ENCODE measurements at places on chromosomes 3 and 15. TPM values are rescaled to one million over a fixed set of nuclear protein-coding genes. Genes with fewer than 3 reads are reported as not detected.

The NANOGP8 gene
- total RNA-seq: not detected

The SATB1 gene
- total RNA-seq: 15.4 TPM

The SQOR gene
- 46.1 TPM for total RNA-seq

The P2RY12 gene
- not detected for total RNA-seq

The LHFPL4 gene
- 0.29 TPM for total RNA-seq

The SNTN gene
- total RNA-seq: not detected

The TGM5 gene
- total RNA-seq: not detected

The TMEM207 gene
- not detected for total RNA-seq

The CAMKV gene
- total RNA-seq: 0.34 TPM

The GTPBP8 gene
- 49.3 TPM for total RNA-seq

The STARD5 gene
- 1.7 TPM for total RNA-seq

The RPL32 gene
- total RNA-seq: 611 TPM

The DLL4 gene
- not detected for total RNA-seq

The GOLGA8T gene
- total RNA-seq: 1.5 TPM

The MB21D2 gene
- 43.2 TPM for total RNA-seq

DNA sequence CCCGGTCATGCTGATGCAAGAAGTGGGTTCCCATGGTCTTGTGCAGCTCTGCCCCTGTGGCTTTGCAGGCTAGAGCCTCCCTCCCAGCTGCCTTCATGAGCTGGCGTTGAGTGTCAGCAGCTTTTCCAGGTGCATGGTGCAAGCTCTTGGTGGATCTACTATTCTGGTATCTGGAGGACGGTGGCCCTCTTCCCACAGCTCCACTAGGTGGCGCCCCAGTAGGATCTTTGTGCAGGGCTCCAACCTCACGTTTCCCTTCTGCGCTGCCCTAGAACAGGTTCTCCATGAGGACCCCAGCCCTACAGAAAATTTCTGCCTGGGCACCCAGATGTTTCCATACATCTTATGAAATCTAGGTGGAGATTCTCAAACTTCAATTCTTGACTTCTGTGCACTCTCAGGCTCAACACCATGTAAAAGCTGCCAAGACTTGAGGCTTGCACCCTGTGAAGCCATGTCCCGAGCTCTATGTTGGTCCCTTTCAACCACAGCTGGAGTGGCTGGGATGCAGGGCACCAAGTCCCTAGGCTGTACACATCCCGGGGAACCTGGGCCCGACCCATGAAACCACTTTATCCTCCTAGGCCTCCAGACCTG, 238.4 kb upstream of the MDFIC2 start:
- peak; percentile 56 for DNase-seq

- peak; percentile 42 for DNase-seq
Observed at GRCh38 chr3:197458179-197458707, 97.5 kb downstream of the BDH1 start.

GRCh38 chr3:97952872-97953271, 19.4 kb downstream of the RIOX2 start:
- DNase-seq: no peak

DNA sequence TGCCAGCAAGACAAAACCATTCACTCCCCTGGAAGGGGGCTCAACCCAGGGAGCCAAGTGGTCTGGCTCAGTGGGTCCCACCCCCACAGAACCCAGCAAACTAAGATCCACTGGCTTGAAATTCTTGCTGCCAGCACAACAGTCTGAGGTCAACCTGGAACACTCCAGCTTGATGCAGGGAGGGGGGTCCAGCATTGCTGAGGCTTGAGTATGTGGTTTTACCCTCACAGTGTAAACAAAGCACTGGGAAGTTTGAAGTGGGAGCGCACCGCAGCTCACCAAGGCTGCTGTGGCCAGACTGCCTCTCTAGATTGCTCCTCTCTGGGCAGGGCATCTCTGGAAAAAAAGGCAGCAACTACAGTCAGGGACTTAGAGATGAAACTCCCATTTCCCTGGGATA, 81.7 kb downstream of the MSL2 start:
- DNase-seq: peak; percentile 10

- DNase-seq: peak; percentile 76
Observed at GRCh38 chr15:72339777-72340177, 19.8 kb upstream of the CELF6 start.

- DNase-seq: no peak
Observed at GRCh38 chr3:17607905-17608304, 134.5 kb downstream of the TBC1D5 start.

GRCh38 chr3:170572665-170573253, 13.1 kb downstream of the SLC7A14 start:
- DNase-seq: peak; percentile 76

- no peak for DNase-seq
Observed at GRCh38 chr3:13704174-13704573, 155.2 kb downstream of the FBLN2 start.

GRCh38 chr15:78264304-78265136, at the start of gene DNAJA4:
Gene DNAJA4 (plus strand): TSS chr15:78264562. CDS start chr15:78264764, 202 bp downstream.
- DNase-seq: peak; percentile 11

GRCh38 chr3:117217355-117217754, 507.8 kb downstream of the TUSC7 start:
- DNase-seq: peak; percentile 6

DNA sequence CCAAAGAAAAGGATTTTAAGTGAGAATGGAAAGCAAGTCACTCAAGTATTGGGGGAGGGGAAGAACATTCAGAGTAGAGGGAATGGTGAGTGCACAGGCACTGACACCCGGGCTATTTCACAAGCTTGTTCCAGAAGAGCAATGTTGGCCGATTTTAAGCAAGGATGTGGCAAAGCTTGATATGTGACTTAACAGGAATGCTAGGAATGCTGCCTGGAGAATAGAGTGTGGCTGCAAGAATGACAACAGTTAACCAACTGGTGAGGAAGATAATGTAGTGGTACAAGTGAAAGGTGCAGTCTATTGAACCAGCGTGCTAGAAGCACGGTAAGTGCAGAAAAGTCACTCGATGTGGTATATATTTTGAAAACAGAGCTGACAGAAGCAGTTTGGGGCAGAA, 6.2 kb upstream of the CCDC80 start:
- DNase-seq: peak; percentile 90

DNA sequence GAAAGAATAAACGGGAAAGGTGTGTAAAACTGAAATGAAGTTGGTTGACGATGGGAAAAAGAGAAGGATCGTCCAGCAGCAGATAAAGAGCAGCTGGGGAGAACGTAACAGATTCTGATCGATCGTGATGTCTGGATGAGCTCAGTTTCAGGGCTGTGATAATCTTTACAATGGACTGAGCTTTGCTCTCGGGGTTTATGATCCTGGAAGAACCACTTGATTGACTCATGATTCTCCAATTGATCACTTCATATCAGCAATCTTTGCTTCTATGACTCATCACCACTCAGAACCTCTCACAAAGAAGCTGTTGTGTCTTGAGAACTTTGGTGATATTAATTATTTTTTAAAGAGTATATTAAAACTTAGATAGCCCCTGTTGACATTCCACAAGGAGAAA, 690.7 kb downstream of the TUSC7 start:
- DNase-seq: no peak

DNA sequence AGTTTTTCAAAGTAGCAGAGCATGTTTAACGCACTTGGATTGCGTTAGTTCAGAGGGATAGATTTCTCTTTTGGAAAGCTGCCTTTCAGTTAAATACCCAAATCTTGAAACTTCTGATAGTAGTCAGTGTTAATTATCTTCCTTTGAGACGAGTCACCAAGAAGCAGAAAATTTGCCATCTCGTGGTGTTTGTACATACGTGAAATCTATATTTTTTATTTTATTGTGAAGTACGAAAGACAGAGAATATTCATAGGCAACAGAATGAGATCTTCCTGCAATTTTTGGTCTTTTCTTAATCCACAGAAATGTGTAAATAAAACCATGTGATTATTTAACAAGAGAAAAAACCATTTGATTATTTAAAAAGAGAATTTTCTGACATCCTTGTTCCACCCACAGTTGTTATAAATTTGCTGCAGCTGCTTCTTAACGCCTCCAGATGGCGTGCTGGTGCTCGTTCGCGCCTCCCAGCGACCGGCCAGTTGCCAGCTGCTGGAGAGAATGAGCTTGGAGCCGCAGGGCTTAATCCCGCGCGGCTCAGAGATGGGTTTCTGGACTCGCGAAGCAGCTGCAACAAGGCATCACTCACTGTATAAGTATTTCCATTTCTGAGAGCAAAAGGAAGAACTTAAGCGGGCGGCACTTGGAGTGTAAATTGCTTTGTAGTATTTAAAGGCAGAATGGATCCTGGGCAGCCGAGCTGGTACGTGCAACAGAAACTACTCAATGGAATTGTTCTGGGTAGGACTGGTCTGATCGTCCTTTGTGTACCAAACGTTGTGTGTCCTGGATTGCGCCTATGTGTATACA, 10.5 kb upstream of the SLITRK3 start:
- DNase-seq: peak; percentile 72

DNA sequence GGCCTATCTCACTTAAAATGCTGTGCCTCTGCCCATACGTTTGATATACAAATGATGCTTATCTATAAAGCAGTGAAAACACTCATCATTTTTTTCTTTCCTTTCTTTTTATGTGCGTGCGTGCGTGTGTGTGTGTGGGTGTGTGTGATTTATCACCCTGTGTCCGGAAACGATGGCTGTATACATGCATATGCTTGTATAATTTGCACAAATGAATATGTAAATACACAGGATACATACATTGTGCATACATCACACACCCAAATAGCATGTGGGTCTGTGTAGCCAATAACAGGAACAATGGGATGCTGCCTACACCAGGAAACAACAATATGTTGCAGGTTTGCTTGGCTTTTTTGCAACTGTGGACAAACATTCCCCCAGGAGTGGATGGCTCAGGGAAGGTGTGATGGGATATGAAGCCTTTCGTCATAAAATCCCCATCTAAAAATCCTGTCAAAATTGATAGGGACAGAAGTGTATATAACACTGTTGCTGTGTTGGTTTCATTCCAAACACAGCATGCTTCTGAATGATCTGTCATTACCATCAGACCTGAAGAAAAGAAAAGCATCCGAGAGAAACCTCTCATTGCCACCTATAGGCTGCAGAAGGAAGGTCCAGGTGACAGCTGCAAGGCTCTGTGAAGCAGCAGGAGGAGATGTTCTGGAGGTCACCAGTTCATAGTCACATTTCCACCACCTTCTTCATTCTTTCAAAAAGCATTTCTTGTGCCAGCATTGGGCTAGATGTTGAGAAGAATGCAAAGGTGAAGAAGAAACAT, 503.9 kb upstream of the NR2F2 start:
- DNase-seq: no peak

DNA sequence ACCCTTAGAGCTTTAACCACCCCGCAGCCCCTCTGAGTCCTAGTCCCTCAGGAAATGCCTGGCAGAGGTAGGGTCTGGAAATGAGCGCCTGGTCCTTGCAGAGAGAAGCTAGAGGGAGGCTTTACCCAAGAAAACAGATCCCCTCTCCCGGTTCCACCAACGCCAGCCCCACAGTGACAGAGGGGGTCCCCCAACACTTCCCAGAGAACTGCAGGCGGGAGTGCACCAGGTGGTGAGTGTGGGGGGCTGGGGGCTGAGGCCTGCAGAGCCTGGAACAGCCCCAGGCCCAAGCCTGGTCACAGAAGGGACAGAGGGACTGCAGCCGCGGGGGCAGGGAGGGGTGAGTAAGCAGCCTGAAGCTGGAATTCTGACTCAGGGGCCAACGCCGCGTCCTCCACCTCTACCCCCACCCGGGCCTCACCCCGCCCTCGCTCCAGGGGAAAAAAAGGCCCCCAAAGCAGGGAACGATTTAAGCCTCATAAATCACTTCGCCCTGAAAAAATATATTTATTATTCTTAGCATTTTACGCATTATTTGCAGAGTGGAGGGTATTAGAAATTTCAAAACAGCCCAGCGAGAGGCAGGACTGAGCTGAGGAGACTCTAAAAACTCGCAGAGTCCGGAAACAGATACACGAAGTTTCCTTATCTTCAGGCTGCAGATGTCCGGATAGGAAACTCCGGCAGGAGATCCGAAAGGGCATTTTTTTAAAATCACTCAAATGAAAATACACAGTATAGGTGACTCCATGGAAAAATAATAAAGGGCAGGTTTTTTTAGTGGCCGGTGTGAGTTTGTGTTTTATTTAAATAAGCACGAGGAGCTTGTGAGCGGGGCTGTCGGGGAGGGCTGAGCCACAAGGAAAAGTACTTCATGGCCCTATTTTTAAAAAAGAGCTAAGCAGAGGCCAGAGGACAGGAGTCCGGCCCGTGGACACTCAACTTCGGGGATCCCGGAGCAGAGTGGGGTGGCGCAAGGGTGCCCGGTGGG, 10.0 kb downstream of the GATA2 start:
- peak; percentile 83 for DNase-seq

GRCh38 chr3:29189328-29189727, 91.5 kb upstream of the RBMS3 start:
- no peak for DNase-seq

- no peak for DNase-seq
Observed at GRCh38 chr3:48217449-48217848, 5.8 kb upstream of the CAMP start.

GRCh38 chr3:172649987-172650386, 60.9 kb downstream of the NCEH1 start:
- peak; percentile 50 for DNase-seq

DNA sequence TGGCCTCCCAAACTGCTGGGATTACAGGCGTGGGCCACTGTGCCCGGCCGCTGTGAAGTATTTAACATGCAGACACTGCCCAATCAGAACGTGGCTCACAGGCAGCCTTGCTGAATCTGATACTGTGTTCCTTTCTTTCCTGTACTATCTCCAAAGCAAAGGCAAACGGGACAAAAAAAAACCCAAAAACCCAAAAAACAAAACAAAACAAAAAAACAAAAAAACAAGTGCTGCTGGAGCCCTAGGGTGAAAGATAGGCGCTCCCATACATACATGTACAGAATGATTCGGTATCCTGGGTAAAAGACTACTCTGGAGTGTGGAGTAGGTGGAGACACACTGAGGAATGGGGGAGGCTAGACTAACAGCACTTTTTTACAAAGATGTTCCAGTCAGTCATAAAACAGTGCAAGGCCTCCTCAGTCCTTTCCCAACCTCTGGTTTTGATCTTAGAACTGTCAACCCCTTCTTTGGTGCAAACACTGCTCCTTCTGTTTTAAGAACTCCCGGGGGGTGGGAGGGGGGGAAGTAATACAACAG, 7.7 kb upstream of the MAP1A start:
- DNase-seq: no peak

DNA sequence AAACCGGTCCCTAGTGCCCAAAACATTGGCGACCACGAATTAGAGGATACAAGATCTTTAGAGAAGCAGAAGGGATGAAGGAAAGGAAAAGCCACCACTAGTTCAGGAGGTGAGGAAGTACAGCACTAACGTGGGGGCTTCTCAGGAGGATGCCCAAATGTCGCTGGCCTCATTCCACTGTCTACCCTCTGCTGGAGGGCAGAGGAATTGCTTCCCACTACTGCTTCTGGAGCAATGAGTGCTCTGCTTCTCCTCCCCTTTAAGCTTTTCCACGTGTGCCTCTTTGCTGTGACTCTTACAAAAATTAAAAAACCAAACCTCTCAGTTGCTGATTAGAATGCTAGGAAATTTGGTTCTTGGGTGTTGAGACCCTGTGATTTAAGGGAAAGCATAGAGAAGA, 281.3 kb downstream of the CLSTN2 start:
- peak; percentile 23 for DNase-seq

- no peak for DNase-seq
Observed at GRCh38 chr3:178223876-178224275, 312.4 kb upstream of the KCNMB2 start.

Data from Daoy (cell line).